ENCODE measurements at places on chromosomes 4 and X.

GRCh38 chr4:152016303-152016620 lies 255.5 kb upstream of the GATB start:
- no peak for DNase-seq

DNA sequence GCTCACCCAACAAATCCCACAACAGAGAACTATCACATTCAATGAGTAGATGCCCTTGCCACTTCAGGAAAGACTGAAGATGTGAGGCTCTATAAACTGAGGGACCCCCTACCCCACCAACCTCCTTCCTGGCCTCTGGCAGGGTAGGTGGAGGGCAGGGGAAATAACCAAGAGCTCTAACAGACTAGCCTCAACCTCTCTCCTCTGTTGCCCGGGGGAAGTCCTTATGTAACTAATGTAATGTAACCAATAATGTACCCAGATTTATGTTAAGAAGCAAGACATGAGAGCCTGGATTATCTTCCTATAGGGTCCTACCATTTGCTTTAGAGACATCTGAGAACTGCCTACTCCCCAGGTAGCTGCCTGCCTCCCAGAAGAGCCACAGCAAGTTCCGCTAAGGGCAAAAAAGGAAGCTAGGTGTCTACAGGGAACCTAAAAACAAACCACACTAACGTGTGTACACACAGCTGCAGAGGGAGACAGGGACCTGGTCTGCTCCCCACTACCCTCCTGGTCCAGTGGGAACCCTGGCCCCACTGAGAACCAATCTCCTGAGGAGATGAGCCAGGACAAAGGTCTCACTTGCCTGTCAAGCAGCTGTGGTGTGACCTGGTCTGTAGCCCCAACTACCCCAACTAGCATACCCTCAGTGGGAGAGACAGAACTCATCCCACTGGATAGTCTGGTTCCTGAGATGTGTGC lies 17.7 kb downstream of the OTUD5 start:
- DNase-seq: no peak

DNA sequence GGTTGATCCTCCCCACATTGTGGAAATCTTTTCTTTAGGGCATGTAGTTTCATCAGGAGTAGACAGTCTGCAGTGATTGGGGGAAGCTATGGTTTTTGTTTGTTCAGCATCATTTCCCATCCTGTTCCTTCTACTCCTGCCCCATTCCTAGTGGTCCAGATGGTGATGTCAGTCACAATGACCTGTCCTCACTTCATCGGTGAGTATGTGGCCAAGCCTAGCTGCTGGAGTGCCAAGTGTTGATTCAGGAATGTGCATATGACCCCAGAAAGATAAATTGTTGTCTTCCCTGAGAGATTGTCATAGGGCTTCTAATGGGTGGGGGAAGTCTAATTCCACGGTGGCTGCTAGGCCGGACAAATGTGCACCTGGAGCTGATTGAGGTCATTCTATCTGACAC lies 130.6 kb upstream of the FAT1 start:
- no peak for DNase-seq

- no peak for DNase-seq
These were observed 43.6 kb downstream of the UGT2A3 start for GRCh38 chr4:68907788-68908700.

DNA sequence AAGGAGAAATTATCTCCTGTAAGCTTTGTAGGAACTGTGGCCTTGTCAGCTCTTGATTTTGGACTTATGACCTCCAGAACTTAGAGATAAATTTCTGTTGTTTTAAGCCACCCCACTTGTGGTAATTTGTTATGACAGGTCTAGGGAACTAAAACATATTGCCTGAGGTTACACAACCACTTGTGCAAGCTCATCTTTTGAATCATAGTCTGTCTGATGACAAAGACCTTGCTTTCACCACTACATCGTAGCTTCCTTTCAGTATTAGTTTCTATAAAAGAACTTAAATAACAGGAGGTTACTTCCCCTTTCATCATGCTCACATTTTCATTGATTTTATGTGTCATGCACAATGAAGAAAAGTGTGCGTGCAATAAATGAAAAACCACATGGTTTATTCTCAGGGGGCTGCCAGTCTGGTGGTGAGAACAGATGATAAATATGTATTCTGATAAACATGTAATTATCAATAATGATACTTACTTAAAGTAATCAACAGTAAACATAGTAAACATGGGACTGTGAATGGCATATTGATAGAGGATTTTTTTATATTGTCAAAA lies 690.0 kb upstream of the HS3ST1 start:
- no peak for DNase-seq

Data from stimulated activated CD8-positive, alpha-beta memory T cell treated with anti-CD3 and anti-CD28 coated beads, Interleukin-4, amount 100 ng/mL, for 1 hour (primary cell).